SK-MEL-5 (cell line): ENCODE measurements at places on chromosomes 5 and 9.
A peak's percentile ranks its signal among the peaks of the same experiment; 100 is the strongest.

GRCh38 chr9:16626577-16627130 is 243.8 kb downstream of the BNC2 start:
- peak; percentile 49 for DNase-seq

- no peak for DNase-seq
These were observed 150.6 kb upstream of the EFNA5 start for GRCh38 chr5:107821288-107821687.

DNA sequence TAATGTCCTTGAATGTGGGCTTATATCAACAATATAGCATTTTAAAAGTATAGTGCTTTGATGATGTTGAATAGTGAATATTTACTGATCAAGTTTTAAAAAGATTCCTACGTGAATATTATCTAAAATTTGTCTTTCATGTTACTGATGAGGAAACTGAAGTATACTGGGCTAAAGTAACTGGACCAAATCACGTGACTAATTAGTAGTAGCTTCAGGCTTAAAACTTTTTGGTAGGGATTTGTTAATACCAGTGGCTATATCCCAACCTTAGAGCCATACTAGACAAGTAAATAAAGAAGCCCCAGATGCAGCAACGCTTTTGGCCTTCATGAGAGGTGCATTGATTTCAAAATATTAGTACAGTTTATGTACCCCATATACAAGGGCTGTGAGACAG is 152.1 kb upstream of the EDIL3 start:
- no peak for DNase-seq

GRCh38 chr9:7456793-7457530 is 342.6 kb downstream of the DMAC1 start:
- DNase-seq, result no peak

DNA sequence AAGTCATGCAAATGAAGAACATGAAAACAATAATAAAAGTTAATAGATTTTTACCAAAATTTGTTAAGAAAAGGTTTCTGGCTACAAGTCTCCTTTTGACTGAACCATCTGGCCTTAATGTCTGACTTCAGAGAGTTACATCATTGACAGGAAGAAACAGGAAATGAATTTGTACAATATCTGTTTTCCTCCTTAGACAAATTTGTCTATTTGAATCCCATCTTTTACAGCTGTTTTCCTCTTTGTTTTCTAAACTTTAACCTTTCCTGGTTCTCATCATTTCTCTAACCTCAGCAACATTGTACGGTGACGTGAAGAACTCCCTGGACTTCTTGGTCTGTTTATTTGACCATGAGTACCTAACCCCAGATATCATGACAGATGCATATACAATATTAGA is 567.5 kb upstream of the RIOK2 start:
- no peak for DNase-seq

DNA sequence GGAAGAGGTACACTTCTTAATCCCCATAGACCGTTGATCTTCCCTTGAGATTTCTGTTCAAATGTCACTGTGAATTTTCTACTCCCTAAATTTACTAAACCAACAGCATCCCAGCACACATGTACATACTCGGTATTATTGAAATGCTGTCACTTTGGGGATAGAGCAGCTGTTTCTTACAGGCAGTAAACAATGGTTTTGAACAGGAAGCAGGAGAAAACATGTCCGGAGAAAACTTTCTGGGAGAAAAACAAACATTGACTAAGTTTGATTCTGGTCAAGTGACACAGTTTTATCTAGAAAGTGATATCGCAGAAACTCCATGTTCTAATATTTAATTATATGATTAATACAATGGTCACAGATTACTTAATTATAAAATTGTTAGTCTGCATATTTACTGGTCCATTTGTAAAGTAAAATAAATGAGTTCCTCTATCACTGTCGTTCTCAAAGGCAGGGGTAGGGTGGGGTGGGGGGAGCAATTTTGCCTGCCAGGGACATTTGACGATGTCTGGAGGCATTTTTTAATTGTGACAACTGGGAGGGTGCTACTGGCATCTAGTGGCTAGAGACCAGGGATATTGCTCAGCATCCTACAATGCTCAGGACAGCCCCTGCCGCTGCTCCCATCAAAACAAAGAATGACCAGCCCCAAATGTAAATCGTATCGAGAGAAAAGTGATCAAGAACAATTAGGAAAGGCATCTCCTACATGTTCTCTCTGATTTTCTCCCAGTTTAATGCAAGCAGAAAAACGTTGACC is 12.2 kb downstream of the TAS2R1 start:
- no peak for DNase-seq

- DNase-seq, result no peak
These were observed 294.7 kb upstream of the SLC30A5 start for GRCh38 chr5:68798877-68799843.

DNA sequence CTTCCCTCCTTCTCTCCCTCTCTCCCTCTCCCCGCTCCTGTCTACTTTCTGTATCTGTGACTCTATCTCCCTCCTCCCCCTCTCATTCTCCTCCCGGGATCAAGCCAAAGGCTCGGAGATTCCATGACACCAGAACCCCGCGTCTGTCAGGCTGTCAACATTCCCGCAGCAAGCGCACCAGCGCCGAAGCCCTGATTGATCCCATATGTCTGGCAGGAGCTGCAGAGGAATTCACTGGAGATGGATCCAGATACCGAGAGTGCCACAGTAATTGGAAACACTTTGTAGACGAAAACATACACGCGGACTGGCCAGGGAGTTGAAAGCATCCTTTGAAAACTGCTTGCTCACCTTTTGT is 300 bp upstream of the SVEP1 start:
- no peak for DNase-seq

- no peak for DNase-seq
These were observed 441.8 kb upstream of the SGCD start for GRCh38 chr5:155885199-155885598.

DNA sequence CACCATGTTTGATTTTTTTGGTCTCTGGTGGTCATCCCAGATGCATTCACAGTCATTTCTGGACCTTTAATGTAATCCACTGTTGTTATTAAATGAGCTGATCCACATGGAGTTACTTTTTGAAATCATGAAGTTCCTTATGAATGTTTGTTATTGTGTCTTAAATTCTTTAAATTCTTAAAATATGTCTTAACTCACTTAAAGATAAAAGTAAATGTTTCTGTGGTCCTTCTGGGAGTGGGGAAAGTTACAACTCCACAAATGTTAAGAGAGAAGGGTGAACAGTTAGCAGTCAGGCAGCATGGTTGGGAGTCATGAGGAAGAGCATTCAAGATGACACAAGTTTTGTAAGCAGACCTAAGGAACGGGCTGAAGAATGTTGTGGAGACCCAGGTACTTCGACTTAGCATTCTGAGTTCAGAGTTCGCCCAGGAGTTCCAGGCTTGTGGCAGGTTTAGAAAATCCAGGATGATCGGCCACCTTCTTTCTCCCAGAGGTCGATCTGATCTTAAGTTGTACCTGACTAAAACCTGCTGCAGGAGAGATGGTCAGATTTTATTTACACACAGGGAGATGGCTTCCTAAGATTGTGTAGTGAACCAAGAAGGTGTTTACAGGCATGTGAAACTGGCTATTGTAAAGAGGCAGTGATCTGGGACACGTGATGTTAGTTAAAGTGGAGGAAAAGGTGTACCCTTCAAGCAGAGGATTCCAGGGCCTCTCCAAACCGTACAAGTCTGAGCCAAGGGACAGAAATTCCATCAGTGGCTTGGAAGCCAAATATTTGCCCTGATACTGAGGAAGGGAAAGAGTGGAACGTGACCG is 17.2 kb downstream of the SLC1A1 start:
- DNase-seq, result no peak

GRCh38 chr9:2125906-2126305 is 110.8 kb downstream of the SMARCA2 start:
- DNase-seq, result no peak

DNA sequence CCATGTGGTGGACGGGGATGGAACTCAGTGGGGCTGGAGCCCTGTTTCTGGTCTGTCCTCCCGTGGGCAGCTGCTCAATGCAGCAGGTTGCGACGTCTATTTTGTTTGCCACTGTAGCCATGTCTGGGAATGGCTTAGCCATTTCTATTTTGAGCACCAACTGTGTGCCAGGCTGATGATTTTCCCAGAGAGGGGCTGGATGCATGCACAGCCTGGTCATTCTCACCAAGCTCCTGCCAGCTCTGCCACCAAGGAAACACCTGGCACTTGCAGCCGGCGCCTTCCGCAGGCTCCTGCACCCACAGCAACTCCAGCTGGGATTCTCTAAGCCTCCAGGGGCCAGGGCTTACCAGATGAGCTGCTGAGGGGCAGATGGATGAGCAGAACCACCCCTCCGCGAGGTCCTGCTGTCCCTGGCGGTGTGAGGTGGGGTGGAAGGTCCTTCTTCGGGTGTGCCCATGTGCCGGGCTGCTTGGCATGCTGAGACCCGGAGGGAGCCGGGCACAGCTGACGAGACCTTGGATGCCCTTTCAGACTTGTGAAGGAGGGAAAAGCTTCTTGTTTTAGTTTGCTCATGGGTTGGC is 151.2 kb downstream of the RXRA start:
- no peak for DNase-seq

- DNase-seq, result peak; percentile 53
These were observed 372.8 kb upstream of the PIK3R1 start for GRCh38 chr5:67842806-67843205.

DNA sequence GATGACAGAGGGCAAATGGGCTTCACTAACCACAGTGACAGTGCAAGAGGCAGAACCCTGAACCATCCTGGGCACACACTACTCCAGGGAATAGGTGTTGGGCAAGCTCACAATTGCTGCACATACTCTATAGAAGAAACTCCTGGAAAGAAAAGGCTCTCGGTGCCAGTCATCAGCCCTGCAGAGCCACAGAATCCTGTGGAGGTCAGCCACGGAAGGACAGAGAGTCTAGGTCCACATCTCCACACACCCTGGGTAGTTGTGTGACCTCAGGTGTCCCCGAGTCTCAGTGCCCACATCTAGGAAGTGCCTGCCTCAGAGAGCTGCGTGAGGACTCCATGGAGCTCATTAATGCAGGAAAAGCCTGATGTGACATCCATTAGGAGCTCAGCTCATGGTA is 16.0 kb upstream of the ANGPTL2 start:
- no peak for DNase-seq

DNA sequence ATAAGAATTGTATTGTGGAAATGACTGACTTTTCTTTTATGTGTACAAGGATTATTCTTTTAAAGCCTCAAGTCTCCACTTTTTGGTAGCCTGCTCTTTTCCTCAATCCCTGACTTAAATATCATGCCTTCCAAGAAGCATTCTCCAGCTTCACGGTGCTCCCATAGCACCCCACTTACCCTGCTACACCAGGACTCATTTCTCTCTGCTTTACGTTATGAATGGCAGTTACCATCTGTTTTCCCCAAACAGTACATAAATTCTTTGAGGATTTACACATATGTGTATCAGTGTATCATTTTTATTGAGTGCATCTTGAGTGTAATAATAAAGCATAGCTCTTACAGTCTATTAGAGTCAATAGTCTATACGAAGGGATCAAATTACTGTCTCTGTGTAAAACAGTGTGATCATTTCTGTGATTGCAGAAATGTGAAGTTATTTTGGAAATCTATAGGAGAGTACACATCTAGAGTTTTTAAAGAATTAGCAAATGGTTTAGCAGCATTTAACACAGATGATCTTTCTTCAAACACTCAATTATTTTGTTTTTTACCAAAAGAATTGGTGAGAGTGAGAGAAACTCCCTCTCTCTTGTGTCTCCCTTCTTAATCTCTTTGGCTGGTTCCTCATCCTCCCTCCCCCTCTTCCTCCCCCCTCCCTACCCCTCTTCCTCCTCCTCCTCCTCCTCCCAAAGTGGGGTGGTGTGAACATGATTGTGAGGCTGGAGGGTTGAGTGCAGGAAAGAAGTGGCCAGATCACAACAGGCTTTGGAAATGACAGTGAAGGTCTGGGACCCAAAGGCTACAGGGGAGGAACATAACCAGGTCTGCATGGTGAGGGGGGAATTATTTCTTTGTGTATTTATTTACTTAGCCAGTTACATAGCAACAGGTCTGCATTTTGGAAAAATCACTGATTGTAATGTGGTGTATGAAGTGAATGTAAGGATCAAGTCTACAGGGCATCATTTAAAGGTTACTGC is 27.6 kb upstream of the ECM2 start:
- DNase-seq, result no peak

DNA sequence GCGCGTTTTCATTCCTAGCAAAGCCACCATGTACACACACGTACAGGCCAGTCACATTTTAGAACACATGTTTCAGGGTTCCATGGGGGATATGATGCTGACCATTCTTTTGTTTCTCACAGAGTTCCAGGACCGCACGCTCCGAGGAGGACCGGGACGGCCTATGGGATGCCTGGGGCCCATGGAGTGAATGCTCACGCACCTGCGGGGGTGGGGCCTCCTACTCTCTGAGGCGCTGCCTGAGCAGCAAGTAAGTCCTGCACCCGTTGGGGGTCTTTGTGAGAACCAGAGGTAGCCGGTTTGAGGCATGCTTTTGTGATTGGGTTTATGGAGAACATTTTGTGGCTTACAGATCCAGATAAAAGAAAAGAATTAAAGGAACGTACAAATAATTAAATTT is 30.8 kb downstream of the ADAMTSL1 start:
- no peak for DNase-seq
